ENCODE measurements at places on chromosomes 4 and X.

DNA sequence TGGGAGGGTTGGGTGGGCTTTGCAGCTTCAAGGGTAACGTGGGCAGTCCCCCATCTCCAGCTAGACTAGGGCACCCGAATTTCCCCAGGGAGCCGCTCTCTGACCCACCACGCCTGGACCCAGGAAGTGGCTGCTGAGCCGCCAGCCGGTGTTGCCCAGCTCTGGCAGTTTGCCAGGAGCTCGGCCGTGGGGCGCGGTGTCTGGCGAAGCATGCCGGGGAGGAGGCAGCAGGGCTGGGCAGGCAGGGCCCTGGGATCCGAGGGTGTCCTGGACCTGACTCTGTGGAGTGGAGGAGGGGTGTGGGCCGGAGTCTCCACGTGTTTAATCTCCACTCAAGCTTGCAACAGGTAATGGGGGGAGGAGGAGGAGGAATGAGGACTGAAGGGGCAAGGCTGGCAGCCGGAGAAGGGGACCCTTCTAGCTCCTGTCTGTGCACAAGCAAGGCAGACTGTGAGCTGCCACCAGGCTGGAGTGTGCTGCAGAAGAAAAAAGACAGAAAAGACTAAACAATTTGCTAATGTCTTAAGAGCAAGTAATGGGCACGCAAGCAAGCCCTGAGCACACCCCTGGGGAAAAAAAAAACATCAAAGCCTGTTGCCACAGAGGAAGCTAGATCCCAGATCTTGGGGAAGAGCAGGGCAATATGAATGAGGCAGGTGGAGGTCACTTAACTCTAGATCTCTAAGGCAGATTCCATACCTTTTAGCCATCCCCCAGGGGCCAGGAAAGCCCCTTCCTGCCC, 2.4 kb downstream of the LONRF3 start:
- peak; percentile 34 for DNase-seq

DNA sequence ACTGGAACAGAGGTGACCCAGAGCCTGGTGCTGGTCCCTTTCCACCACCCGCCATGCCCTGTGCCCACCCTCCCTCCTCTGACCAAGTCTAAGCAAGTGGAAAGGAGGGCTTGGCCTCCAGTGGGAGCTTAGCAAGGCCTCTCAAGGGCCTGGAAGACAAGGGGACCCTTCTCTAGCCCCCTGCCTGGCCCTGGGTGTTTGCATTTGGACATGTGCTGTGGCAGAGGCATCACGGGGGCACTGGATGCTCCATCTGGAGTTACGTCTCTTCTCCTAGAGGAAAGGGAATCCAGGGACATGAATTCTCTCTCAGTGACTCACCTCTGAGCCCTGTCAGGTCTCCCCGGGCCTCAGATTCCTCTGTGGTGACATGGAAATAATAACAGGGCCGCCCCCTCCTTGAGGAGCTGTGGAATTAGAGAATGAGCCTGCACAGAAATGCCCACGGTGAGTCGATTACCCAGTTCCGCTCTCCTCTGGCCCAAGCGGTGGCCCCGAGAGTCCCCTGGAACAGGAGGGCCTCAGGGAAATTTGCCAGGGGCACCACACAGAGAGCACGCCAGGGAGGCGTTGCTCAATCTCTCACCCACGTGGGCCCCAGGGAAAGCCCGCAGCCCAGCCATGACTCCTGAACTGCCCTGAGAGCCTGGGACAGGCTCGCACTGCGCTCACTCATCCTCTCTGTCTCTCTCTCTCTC, 189.6 kb downstream of the BCOR start:
- DNase-seq: peak; percentile 11

- no peak for DNase-seq
These were observed 252.8 kb upstream of the SLC7A11 start for GRCh38 chr4:138494931-138495330.

DNA sequence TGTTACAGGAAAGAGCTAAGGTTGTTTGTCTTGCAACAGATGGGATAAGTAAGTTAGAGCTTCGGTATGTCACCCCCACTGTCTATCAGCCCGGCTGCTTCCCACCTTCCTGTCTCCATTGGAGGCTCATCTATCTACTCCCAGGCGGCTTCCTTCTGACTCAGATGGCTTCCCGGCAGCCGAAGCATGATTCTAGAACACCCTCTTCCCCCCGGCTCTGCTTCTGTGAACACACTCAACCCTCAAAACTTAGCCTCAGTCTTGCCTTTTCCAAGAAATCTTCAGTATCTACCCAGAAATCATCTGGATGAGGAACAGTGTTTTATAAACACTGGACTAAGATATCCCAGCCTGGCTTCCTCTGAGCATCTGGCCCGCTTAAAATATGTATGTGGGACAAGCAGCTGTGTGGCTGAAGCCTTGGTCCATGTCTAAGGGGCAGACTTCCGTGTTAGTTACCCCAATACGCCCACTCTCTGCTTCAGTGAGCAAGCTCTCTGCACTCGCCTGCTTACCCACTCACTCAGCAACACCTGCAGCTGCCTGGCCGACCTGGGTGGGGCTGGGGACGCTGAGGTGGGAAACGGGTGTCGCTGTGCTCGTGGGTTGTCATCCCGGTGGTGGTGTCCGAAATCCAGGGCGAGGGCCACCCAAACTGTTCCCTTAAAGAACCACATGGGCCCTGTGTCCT, 12.0 kb upstream of the SLC2A9 start:
- no peak for DNase-seq

- peak; percentile 11 for DNase-seq
These were observed at the start of gene FAM184B for GRCh38 chr4:17781300-17782287. Gene FAM184B, minus strand, starts transcription at chr4:17781621. Its CDS starts 322 bp downstream, at chr4:17781299.

- no peak for DNase-seq
These were observed 333.8 kb downstream of the EPHA5 start for GRCh38 chr4:65336465-65336864.

DNA sequence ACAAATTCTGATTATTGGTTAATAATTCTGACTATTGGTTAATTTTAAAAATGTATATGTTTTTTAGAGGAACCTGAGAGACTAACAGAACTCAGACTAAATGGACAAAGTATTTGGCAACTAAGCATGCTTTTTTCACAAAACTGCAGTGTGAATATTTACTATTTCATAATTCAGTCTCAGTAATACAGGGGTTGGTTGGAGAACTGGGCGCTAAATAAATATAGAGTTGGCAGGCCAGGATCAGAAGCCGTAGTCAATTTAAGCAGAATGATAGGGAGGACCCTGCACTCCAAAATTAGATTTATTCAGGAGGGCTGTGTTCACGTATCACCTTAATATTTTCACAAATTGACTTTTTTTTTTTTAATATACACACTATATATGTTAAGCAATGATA, 5.8 kb downstream of the TIGD2 start:
- no peak for DNase-seq

- no peak for DNase-seq
These were observed 202.1 kb downstream of the HNRNPD start for GRCh38 chr4:82171531-82172155.

GRCh38 chr4:111020961-111021360, 398.1 kb upstream of the PITX2 start:
- DNase-seq: no peak

DNA sequence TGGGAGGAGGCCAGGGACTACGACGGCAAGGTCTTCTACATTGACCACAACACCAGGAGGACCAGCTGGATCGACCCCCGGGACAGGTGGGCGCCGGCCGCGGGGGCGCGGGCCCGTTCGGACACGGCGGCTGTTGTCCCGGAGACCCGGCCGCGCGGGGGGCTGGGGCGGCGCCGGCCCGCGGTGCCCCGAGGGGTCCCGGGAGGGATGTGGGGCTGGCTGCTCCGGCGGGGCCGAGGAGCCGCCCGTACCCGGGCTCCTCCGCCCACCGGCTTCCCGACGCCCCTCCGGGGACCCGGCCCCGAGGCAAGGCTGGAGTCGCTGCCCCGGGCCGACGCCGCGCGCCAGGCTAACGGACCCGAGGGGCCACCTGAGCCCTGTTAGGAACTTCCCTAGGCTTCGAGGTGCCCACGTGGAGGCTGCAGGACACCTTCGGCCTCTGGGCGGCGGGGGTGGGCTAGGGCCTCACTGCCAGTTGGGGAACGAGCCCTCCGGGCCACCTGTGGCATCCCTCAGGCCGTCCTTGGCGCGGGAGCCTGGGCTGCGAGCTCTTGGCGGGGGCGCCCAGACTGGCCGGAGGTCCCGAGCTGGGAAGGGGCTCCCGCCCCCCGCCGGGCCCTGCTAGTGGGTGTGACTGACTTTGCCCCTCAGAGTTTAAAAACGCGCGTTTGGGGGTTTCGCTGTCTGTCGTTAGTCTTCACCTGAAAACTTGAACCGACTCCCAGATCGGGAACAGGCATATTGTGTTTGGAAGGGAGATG, 660 bp downstream of the WWC2 start:
- peak; percentile 18 for DNase-seq

DNA sequence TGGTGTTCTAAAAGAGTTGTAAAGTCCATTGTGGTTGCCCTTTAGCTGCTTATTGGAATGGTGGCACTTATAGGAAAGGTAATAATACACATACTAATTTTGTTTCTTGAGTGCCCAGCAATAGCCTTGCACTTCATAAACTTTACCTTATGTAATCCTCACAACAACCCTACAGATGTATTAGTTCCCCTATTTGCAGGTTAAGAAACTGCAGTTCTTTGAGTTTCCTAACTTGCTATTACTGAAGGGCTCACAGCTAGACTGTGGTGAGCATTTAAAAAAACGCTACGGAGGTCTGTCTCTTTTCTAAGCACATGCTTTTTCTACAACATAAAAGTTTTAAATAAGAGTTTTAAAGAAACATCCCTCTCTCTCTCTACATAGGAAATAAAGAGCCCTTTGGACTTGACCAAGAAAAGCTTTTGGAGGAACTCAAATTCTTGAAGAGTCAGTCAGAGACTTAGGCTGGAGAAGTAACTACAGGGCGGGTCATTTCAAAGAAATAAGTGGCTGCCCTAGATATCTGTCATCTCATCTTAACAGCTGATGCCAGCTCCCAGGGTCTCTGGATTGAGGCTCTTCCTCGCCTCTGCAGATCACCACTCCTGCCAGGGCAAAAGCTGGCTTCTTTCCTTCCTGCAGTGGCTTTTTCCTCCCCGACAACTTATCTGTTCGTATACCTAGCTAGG, 42.0 kb upstream of the FBXW7 start:
- DNase-seq: no peak

DNA sequence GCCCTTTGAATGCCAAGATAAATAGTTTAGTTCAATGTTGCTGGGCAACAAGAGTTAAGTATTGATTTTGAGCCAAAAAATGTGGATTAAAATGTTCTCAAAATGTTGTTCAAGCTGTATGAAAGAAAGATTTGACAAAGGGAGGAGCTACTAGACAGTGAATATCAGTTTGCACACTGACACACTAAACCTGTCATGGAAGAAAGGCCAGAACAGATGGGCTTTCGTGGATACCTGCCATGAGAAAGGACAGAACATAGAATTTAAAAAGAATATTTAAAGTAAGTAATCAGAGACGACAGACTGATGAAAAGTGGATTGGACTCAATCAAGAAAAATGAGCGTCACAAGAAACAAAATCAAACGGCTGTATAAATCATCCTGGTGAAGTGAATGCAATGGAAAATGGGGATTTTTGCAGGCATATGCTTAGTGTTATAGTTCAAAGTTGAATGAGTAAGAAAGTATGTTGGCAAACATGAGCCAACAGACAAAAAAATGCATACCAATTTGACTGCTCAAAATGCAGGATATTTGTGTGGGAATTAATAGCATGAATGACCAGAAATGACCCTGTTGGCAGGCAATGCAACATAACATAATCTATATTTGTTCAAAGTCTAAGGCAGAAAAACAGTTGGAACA, 7.4 kb downstream of the PCDH18 start:
- no peak for DNase-seq
